Trophoblast cell (in vitro differentiated cells and primary cell): ENCODE measurements at places on chromosomes 16 and 17.

- DNase-seq: no peak
These were observed 7.7 kb upstream of the ARL5C start for GRCh38 chr17:39173526-39174274.

GRCh38 chr16:57039148-57039812 lies 49.9 kb downstream of the NLRC5 start:
- DNase-seq: no peak

- no peak for DNase-seq
These were observed 314.5 kb upstream of the KCNJ16 start for GRCh38 chr17:69760562-69760961.

DNA sequence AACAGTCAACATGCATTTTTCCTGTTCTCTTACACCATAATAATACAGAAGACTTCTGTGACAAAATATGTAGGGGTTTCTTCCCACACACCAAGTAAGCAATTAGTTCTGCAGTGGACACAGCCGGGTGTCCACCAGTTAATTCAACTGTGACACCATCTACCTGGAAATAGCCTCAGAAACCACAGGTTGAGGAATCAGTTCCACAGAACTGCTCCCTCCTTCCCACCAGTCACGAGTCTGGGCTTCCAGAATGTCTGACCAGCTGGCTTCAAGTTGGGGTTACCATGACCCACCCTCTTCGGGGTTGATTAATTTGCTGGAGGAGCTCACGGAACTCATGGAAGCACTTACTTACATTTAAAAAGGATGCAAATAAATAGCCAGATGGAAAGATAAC lies 13.6 kb upstream of the CCL5 start:
- DNase-seq: no peak

DNA sequence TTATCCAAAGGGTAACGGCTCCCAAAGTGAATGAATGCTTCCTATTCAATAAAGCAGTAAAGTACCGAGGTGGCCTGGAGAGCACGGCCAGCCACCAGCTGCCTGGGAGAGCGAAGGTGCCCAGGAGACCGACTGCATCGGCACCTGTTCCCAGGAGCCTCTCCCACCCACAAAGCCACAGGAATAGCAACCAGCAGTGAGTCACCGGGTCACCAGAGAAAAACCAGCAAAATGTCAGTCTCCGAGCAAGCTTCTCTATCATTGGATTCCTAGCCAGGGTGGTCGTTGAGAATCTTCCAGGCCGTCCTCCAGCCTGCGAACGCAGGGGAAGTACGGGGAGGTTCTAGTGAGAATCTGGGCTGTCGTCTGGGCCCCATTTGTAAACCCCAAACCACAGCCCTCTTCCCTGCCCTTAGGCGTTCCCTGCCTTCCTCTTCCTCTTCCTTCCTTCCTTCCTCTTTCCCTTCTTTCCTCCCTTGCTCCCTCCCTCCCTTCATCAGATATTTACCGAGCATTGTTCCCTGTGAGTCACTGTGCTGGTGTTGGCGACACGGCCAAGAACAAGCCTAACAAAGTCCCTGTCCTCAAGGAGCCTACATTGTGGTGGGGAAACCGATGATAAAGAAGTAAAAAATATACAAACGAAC lies 114.6 kb downstream of the SLC39A11 start:
- DNase-seq: no peak

GRCh38 chr16:81035975-81036750 lies 521 bp downstream of the ATMIN start:
- DNase-seq: peak; percentile 14

GRCh38 chr17:77214743-77215142 lies 74.0 kb downstream of the SEC14L1 start:
- DNase-seq: no peak

DNA sequence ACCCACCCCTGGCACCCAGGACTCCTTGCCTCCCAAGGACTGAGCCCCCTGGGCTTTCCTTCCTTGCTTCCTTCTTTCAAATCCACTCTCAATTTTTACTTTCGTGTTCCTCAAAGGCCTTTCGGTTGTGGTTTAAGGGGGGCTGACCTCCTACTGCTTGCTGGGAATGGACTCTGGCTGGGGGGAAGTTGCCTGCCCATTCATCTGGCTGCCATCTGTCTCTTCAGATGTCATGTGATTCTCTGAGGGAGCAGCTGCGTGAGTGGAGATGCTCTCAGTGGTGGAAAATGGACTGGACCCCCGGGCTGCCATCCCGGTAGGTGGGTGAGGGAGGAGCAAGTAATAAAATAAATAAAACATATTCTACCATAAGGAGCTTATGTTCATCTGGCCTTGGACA lies 93.8 kb upstream of the RPRML start:
- DNase-seq: peak; percentile 2

GRCh38 chr17:48051706-48052486 lies 3.7 kb downstream of the NFE2L1 start:
- peak; percentile 49 for DNase-seq

GRCh38 chr16:4496305-4496704 lies 20.1 kb downstream of the HMOX2 start:
- no peak for DNase-seq

DNA sequence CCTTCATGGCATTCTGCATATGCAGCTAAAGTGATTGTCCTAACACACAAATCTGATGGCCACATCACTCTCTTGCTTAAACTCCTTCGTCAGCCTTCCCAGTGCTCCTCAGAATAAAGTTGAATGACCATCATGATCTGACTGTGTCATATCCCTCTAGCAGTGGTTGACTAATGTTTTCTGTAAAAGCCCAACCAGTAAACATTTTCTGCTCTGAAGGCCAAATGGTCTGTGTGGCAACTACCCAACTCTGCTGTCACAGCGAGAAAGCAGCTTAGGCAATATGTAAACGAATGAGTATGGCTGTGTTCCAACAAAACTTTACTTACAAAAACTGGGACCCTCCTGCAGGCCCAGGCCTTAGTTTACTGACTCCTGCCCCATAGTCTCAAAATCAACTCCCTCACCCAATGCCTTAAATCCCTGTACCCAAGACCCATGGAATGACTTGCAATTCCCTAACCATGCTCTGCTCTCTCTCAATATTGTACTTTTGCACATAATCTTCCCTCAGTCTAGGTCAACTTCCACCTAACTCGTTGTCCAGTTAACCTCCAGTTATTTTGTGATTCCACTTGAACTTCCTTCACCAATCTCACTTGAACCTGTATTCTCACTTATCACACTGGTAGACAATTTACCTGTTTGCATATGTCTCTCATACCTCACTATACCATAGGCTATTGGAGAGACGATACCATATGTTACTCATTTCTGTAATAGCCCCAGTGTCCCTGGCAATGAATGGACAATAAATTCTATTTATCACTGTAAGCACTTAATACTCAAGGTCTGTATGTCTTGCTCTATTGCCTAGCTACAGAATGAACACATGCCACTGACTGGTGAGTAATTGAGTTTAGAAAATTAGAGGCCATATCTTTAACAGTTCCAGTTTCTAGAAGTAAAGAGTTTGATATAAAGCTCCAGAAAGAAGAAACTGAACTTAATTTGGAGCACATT lies 29.1 kb downstream of the TMEM100 start:
- no peak for DNase-seq

DNA sequence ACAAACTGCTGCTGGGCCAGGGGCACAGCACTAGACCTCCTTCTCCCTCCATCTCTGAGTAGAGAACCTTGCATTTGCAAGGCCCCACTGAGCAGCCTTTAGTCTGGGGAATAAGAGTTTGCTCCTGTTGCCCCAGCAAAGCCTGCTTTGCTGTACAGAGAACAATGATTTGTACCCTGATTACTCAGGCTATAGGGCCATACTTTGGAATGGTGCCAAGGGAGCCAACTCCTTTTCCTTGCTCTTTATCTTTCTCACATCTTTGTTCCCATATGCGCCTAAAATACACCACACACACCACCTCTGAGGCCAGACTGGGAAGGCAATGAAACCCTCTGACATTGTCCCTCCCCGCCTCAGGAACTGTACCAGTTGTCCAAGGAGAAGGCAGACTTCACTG lies 21.2 kb downstream of the LIG3 start:
- DNase-seq: no peak

DNA sequence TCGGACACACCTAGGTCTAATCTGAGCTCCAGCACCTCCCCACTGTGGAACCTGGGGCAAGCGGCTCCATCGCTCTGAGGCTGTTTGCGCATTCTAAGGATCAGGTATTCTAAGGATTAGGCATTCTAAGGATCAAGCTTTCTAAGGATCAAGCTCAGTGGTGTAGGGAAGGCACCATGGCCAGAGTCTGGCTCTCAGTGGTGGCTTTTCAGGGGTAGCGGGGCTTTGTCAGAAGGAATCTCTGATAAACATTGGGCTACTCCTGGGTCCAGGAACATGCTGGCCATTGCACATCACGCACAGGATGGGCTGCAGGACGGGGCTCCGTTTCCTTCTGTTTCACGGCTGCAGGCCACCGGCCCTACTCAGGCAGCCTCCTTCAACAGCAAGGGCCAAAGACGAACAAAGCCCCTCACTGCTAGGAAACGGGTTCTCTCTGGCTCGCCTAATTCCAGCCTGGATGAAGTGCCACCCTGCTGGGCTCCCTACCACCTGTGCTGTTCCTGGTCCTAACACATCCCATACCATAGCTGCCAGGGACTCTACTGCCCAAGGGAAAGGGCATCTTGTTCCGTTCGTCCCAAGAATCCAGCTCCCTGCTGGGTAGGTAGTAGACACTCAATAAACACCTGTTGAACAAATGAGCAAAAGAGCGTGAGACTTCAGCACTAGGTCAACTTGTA lies 5.5 kb downstream of the C1QTNF1 start:
- no peak for DNase-seq

GRCh38 chr17:51231999-51232398 lies 27.9 kb downstream of the MBTD1 start:
- no peak for DNase-seq

DNA sequence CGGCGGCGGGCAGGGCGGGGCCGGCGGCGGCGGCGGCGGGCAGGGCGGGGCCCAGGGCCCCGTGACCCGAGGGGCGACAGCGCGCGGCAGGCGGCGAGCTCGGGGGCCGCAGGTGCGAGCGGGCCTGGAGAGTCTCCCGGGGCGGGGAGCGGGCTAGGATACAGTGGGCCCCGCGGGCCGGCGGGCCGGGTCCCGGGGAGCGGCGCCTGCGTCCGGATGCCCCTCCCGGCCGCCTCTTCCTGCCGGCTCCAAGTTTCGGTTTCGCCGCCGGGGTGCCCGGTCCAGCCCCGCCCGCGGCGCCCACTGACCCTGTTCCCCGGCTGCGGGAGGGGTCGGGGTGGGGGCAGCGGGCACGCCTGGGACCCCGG lies at the start of gene RNF213:
Gene RNF213, plus strand, starts transcription at position 62 of the 368 bp plus-strand sequence. CDS start 2,830 bp downstream, outside the sequence.
- DNase-seq: no peak

DNA sequence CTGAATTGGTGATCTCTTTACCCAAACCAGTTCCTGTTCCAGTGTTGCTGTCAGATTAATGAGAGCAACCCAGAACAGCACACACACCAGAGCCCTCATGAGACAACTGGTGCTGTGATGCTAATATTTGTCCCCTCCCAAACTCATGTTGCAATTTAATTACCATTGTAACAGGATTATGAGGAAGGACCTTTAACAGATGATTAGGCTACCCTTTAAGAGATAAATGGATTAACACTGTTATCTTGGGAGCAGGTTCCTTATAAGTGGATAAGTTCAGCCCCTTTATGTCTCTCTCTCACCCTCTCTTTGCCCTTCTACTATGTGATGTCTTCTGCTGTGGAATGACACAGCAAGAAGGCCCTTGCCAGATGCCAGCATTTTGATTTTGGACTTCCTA lies 1.1 kb upstream of the CCDC182 start:
- no peak for DNase-seq

DNA sequence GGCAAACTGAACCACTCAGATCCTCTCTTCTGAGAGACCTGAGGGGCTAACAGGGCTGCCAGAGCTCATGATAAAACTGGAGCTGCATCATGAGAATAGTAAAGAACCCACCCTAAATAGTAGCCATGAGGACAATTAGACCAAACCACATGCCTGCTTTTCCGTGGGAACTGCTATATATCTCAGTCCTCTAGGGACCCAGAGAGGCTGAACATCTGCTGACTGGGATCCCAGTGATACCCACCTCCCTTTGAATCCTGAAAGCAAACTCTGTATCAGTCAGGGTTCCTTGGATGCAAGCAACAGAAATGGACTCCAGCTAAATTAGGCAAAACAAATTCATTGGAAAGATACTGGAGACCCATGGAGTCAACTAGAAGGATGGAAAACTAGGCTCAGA lies 6.5 kb downstream of the MT1X start:
- no peak for DNase-seq

DNA sequence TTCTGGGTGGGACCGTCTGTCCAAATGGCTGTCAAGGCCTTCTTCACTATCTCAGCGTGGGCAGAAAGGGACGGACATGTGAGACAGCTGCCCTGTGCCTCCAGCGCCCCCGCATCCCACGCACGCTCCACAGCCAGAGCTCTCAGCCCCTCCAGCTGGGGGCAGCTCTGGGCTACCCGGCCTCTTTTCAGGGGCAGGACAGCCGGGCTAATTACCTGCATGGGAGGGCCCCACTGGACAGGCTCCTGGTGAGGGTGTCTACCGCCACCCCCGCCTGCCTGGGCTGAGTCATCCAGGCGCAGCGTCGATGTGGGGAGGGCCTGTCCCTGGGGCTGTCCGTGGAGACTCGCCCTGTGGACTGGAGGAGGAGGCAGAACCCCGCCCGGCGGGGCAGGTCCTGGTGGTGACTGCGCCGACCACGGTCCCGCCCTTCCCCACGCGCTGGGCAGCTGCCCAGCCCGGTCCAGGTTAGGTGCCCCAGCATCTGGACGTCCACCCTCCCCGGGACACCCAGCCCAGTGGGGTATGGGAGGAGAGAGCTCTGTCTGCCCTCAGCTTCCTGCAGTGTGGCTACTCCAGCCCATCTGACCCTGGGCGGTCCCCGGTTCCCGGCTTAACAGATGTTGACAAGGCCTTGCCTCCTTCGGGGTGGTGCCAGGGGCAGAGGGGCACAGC lies 5.9 kb upstream of the METRNL start:
- no peak for DNase-seq

DNA sequence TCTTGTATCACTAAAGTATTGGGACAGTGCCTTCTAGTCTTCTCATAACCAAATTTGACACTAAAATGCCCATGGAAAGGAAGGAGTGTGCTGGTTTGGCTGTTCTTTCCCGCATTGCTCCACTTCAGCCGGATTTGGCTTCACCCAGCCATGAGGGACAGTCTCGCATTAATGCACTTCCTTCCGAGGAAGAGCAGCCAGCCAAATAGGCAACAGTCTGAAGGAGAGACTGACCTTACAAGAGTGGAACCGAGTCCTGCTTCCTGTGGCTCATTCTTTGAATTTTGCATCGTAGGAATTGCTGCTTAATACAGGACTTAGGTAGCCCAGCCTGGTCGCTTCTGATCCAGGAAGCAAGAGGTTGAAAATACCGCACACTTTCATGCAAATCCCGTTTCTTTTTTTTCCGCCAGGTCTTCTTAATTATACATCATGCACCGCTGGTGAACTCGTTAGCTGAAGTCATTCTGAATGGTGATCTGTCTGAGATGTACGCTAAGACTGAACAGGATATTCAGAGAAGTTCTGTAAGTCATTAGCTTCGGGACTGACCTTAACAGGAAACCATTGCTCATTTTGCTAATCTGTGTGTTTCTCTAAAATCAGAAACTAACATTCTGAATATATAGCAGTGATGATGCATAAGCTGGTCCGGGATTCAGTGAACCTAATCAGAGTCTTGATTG lies 38.2 kb downstream of the CLEC16A start:
- no peak for DNase-seq

GRCh38 chr16:28839899-28840298 lies 6.2 kb downstream of the TUFM start:
- DNase-seq: no peak
